ENCODE measurements at places on chromosomes 5 and 9.
A peak's percentile ranks its signal among the peaks of the same experiment; 100 is the strongest.

DNA sequence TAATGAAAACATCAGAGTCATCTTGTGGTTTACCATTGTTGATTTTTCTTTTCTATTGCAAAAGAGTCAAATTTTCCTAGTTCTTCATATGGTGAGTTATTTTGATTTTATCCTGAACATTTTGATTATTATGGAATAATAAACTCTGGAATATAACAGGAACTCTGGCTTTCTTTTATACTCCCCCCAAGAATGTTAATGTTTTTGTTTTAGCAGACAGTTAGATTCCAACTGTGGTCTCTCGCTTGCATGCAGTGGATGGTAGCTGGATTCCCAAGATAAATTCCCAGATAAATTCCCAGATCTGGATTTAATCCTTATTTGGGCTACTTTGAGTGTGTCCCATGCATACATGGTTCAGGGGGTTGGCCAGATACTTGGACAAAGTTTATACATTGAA lies 109.8 kb downstream of the NSG2 start:
- no peak for DNase-seq

DNA sequence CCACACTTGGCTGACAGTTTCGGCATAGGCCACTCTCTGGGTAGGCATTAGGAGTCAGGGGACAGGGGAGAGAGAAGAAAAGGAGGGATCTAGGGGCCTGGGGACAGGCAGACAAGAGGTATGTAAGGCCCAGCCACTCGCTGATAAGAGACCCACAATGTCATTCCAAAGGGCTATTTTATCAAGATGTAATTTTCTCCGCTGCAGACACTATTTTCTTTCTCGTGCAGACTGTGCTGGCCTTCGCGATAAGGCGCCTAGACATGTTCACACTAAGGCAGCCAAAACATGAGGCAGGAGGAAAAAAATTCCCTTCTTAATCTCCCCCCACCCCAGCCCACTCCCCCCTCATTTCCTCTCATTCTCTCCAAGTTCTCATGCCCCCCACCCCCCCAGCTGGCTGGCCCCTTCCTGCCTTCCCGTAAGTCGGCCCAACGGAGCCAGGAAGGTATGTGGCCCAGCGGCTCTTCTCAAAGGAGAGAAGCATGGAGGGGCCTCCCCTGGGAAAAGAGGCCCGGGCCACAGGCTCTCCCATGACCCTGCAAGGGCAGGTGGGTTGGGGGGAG lies 44.9 kb upstream of the SYNPO start:
- DNase-seq, result no peak

DNA sequence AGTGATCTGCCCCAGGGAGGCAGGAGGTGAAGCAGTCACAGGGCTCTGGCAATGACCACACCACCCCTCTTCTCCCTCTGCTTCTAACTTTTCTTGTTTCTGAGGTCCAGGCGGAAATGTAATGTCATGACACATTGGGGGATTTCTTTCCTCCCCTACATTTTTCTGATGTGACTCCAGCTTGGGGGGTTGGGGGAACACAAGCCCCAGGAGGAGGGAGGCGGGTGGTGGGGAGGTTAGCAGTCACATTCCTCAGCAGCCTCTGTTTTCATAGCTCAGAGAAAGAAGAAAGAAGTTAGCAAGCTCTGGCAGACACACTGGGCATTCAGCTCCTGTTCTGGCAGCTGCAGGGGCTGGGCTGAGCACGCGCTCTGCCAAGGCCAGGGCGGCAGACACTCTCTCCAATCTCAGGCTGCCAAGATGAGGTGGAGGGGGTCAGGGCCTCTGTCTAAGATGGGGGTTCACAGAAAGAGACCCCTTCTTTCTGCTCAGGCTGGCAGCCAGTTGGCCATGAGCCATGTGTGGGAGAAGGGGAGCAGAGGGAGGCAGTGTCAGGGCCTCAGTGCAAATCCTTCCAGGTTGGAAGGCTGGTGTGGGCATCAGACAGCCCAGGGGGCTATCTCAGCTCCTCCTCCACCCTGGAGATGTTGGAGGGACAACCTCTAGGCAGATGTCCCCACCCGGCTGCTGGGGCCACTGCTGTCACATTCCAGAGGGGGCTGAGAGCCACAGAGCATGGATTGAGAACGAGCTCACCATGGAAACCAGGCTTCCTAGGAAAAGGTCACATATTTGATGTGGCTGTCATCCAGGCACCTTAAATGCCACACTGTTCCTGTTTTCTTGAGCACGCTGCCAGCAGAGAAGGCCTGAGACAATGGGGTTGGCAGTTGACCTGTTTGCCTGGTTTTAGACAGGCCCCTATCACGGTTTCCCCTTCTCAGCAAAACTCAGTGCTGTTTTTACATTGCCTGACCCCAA lies 20.1 kb upstream of the PFDN1 start:
- no peak for DNase-seq

DNA sequence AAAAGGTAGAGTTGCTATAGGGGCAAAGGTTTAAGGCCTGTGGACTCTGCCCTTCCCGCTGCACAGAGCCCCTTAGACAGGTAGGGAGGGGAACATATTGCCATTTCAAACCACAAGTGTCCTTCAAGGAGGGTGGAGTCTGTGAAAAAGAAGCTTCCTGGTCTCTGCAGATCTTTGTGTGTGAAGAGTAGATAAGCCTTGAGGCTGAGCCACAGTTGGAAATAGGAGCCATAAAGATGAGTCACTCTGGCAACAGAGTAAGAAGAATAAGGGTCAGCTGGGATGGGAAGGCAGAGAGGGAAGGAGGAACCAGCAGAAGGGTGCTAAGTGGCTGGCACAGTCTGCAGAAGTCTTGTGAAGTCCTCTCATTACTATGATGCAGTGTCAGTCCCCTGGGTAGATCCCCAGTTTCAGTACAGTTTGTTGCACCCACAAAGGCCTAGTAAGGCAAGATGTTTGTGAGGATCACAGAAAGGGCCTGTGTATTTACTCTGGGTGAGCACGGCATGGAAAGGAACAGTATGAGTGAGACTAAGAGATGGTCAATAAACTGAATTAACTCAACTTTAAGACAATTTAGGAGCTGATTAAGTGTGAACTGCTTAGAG lies 18.1 kb downstream of the GRXCR2 start:
- no peak for DNase-seq

- DNase-seq, result no peak
Observed at GRCh38 chr5:10308844-10309243, 1.1 kb upstream of the CMBL start.

- DNase-seq, result peak; percentile 32
Observed at GRCh38 chr9:75866273-75866871, 24.1 kb upstream of the PCSK5 start.

Measured in activated T-cell treated with anti-CD3 and anti-CD28 coated beads for 4 hours (primary cell).